ENCODE measurements at places on chromosomes 16 and 17.

GRCh38 chr16:69934044-69934443 lies 17.1 kb upstream of the CLEC18A start:
- no peak for DNase-seq

DNA sequence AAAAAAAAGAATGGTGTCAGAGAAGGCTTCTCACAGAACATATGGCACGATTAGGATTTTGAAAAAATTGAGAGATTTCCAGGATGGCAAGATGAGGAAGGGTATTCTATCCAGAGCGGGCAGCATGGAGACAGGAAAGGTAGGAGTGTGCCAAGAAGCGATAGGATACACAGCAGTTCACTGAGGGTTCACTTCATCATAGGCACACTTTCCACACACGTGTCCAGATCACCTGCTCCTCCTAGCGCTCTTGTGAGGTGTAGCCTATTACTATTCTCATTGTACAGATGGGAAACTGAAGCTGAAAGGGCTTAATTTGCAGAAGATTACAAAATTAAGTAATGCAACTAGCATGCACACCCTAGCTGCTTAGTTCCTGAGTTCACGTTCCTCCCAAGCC lies 6.2 kb upstream of the ELAC2 start:
- DNase-seq: no peak

GRCh38 chr17:41004397-41004796 lies 4.5 kb downstream of the KRTAP3-1 start:
- no peak for DNase-seq

GRCh38 chr17:45006927-45007461 lies 38.9 kb upstream of the C1QL1 start:
- no peak for DNase-seq

- no peak for DNase-seq
These were observed 82.0 kb downstream of the ENGASE start for GRCh38 chr17:79156463-79157095.

- no peak for DNase-seq
These were observed 81.2 kb downstream of the ZNF778 start for GRCh38 chr16:89298623-89299225.

- no peak for DNase-seq
These were observed 42.4 kb downstream of the TMEM235 start for GRCh38 chr17:78273813-78274212.

DNA sequence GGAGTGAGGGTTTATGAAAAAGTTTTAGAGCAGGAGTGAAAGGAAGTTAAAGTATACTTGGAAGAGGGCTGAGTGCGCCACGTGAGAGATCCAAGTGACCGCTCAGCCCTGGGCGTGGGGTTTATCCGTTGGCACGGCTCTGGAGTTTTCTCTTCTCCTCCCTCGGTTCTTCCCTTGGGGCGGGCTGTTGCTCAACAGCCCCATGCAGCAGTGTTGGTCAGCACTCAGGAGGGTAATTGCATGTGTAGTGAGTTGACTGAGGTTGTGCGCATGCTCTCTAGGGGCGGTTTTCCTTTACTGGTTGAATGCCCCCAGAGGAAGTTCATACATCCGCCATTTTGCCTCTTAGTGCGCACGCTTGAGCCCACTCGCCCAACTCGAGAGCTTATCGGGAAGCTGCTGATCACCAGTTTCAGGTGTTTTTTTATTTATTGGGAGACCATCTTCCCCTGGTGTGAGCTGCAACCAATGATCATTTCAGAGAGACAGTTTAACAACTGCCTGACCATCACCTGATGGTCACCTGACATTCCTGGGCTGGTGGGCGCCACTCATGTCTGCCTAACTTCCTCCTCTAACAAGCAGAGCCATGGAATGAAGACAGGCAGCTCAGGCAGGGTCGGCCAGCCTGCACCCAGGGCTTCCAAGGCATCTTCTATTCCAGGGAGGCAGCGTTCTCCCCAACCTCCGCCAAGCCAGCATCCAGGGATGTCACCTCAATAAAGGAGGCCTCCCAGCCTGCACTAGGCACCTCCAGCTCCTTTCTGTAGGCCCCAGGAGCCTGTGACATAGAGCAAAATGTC lies 41.3 kb upstream of the DNAH17 start:
- no peak for DNase-seq

DNA sequence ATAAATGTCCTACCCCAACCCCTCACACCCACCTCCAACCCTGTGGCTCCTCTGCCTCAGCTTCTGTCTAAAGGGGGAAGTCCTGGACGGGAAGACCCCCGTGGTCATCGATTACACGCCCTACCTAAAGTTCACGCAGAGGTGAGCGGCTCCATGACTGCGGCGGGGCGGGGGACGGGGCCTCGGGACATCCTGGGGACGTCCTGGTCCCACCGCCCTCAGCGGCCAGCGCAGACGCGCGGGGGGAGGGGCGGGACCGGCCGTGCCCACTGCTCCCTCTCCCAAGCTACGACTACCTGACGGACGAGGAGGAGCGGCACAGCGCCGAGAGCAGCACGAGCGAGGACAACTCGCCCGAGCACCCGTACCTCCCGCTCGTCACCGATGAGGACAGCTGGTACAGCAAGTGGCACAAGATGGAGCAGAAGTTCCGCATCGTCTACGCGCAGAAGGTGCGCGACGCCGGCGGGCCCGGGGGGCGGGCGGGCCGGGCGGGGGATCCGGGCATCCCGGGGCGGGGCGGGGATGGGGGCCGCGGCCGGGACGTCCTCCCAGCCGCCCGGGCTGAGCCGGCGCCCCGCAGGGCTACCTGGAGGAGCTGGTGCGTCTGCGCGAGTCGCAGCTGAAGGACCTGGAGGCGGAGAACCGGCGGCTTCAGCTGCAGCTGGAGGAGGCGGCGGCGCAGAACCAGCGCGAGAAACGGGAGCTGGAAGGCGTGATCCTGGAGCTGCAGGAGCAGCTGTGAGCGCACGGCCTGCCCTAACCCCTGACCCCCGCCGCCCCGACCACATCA lies 6.7 kb downstream of the RUNDC3A start:
- DNase-seq: peak; percentile 11

DNA sequence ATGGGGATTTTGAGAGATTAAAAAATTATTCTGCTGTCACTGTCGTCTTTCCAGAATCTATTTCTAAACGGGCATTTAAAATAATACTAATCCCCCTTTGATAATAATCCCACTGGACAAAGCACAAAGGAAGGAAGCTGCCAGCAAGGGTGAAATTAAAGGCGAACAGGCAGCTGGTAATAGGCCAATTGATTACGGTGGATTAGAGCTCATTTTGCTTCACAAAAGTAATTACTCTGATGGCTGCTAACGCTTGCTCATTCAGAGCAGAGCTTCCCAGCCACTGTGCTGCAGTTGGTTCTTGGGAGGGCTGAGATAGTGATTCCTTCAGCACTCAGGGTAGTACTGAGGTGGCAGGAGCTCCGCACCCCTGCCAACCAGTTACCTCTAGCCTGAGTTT lies 205.7 kb downstream of the SNX29 start:
- DNase-seq: no peak

DNA sequence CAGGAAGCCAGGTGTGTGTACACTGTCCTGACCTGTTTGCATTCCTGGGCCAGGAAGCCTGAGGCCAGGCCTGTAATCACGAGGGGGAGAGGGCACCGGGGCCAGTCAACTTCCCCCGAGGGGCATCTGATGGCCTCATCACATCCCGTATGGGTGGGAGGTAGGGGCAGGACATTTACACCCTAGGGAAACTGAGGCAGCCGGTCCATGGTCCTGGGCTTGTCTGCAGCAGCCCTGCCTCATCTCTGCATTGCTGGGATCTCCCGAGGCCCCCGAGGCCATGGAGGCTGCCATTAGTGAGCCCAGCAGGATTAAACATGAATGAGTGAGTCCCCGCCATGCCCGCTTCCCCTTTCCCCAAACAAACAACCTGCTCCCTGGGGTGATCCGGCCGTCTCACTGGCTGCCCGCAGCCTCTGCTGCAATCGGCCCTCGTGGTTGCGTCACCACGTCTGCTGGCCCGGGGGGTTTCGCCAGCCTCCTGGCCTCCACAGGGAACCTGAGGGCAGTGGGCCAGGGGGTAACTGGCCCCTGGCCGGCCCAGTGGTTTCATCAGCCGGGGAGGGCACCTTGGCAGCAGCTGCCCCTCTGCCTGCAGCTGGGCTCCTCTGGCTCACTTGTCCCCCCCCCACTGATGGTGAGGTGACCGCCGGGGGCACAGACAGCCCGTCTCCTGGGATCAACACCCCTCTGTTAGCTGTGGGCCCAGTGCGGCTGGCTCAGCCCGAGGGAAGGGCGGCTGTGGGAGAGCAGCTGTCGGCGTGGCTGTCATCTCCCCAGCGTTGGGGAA lies 88.3 kb upstream of the GSE1 start:
- no peak for DNase-seq

DNA sequence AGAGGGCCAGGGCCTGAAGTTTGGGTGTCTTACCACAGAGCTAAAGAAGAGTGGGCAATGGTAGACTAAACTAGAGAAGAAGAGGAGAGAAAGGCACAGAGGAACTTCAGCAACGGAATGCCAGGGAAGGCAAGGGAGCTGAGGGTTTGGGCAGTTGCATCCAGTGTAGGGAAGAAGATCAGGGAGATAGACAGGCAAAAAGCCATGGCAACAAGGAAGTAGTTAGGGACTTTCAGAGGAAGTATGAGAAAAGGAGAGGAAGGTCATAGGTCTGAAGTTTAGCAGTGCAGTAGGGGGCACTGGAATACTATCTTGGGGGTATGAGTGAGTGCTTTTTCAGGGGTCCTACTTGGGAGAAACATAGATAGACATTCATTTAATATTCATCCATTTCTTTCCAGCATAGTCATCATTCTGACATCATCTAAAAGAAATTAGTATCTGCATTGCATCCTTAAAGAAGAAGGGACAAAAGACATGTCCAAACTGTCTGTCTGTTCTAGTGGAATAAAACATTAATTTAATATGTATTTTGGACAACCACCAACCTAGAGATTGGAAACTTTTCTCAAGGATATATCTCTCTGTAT lies 2.2 kb upstream of the NF1 start:
- no peak for DNase-seq

- DNase-seq: no peak
These were observed 224.3 kb downstream of the MSI2 start for GRCh38 chr17:57480438-57481196.

DNA sequence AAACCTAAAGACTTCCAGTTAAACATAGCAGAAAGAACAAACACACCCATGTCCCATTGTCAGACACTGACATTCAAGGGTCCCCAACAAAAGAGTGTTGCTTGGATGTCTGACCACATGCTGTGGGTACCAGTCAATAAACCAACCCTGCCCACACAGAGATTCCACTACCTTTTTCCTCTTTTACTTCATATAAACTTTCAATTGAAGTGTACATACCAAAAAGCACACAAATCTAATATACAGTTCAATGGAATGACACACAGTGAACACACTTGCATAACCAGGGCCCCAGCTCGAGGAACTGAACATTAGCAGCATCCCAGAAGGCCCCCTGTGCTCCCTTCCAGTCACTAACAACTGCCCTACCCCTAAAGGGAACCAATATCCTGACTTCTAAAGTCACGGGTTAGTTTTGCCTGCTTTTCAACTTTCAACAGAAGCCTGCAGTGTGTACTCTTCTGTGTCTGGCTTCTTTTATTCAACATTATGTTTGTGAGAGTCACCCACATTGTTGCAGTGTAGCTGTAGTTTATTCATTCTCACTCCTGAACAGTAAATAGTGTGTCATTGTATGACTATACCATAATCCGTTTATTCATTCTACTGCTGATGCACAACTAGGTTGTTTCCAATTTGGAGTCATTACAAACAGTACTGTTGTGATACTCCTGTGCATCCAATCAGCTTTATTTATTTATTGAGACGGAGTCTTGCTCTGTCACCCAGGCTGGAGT lies 18.0 kb downstream of the CFDP1 start:
- no peak for DNase-seq

DNA sequence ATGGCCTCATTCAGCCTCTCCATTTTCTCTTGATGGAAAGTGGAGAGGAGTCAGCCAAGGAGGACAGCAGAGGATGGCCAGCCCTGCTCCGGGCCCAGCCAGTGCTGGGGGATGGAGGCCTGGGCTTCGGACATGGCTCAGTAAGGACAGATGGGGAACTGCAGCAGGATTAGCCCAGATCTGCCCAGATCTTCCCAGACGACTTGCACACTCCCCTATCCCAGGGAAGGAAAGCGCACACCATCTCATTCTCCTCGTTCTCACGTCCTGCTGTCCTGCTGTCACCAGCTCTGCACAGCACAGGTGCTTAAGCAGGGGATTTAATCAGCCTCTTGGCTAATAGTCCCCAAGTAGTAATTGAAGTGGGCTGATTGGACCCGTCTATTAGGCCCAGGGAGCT lies 100.2 kb upstream of the SDK2 start:
- DNase-seq: no peak

DNA sequence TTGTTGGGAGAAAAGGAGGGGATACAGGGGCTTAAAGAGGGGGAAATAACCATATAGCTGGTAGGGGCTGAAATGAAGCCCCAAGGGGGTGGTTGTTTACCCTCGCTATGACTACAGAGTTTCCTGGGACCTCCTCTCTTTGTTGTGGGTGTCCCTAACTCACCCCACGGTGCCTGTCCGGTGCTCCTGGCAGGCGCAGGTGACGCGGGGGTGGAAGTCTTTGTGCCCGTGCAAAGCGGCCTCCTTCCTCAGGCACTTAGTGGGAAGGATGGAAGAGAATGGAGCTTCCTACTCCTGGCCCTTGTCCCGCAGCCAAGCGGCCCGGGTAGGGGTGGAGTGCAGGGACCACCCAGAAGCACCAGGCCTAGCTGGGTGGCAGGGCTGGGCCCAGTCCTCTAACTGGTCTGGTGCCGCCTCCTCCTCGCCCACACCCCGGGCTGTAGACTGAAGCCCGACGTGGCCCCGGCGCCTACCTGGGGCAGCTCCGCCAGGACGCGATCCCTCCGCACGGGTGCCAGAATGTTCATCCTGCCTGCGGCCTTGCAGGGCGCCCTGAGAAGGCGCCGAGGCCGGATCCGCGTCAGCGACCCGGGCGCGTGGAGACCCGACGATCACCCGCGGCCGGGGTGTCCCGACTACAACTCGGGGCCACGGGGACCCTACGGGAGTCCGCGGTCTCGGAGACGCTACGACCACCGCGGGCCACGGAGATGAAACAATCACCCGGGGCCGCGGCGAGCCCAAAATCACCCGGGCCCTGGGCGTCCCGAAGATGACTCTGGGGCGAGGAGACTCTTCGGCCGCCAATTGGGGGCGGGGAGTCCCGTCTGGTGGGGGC lies 709 bp downstream of the RAB34 start:
- no peak for DNase-seq

DNA sequence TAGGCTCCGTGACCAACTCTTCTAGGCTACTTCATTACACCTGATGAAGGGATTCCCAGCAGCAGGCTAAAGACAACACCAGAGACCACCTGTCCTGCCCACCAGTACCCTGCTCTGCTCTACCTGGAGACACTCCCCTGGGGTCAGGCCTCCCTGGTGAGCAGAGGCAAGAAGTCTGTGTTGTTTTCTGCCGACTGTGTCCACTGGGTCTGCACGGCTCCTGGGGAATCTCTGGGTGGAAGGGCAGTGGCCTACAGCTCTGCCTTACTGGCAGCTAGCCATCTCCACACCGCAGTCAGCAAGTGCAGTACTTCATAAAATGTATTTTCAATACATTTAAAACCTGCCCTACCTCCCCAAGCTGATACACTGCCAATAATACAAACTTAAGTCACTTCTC lies 6.8 kb downstream of the RSL1D1 start:
- DNase-seq: no peak

GRCh38 chr17:14950686-14951085 lies 314.4 kb downstream of the PMP22 start:
- no peak for DNase-seq
